ENCODE measurements at places on chromosomes 7 and 10.

DNA sequence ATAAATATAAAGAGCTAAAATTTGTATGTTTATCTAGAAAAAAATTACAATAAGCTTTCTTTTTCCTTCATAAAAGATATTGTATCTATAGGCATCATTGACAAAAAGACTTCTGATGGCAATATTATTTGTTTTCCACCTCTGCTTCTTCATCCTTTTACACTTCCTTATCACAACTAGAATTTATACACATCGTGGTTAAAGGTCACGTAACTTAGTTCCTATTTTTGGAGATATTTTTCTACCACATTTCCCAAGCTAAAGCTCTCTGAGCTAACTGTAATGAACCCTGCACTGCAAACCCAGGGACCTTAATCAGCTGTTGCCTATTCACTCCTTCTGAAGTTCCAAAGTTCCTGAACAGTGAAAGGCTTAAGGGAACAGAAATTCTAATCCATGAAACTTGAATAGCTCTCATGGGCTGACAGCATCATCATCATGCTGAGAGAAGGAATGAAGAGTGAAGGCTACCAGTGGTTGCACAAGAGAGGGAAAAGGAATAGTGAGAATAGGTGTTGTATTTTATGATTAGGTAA lies 106.1 kb upstream of the SLC13A1 start:
- no peak for DNase-seq

DNA sequence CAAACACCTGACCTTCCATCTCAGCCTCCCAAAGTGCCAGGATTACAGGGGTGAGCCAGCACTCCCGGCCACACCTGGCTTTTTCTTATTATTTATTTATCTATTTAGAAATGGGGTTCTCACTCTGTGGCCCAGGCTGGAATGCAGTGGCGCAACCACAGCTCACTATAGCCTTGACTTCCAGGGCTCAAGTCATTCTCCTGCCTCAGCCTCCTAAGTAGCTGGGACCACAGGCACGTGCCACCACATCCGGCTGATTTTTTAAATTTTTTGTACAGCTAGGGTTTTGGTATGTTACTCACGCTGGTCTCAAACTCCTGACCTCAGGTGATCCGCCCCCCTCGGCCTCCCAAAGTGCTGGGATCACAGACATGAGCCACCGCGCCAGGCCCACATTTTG lies 56.9 kb upstream of the MYL10 start:
- no peak for DNase-seq

DNA sequence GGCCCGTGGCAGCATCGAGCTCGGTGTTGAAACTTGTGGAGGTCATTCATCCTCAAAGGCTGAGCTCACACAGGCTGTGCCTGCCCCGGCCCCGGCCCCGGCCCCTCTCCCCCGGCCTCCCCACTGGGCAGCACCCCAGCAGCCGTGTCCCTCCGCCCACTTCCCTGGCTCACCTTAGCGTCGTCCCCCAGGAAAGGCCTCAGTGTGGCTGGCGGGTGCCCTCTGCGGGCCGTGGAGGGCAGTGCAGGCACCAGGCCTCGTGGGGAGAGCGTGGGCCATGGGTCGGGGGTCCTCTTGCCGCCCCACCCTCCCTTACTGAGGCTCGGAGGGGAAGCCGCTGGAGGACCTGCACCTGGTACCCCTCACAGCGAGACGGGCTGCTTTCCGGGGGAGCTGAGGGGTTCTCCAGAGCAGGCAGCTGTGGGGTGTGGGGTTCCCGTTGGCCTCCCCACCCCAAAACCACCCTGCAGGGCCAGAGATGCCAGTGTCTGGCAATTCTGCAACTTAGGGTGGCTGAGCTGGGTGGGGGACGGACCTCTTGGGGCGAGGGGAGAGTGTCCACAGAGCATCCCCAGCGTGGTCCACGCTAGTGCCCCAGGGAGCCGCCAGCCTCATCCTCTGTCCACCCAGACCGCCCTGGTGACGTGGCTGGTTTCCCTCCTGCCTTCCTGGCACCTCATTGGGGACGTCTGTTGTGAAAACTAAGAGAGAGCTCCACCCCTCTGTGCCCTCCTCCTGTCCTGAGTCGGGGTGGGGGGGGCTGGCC lies 44.2 kb upstream of the DPYSL4 start:
- DNase-seq = no peak

DNA sequence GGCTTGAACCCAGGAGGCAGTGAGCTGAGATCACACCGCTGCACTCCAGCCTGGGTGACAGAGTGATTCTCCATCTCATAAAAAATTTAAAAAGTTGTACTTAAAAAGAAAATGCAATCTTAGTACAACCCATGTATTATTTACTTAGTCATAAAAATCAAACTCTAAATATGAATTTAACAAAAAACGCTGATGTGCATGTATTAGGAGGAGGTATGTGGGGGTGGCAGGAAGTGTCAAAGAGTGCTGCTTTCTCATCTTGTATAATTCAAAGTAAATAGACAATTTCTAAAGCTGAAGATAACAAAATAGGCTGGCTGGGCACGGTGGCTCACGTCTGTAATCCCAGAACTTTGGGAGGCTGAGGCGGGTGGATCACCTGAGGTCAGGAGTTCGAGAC lies 81.0 kb upstream of the NRBF2 start:
- no peak for DNase-seq

DNA sequence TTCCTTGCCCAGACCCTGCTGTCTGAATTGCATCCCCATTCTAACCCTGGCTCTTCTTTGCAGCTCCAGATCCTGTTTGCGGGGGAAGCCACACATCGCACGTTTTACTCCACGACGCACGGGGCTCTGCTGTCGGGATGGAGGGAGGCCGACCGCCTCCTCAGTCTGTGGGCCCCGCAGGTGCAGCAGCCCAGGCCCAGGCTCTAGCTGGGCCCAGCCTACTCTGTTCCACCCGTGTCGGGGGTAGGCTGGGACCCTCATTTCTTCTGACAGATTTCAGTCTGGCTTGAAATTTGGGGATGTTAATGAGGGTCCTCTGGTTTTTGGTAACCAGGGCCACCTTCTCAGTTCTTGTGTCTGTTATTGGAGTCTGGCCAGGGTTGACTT lies 2.7 kb upstream of the MTG1 start:
- no peak for DNase-seq

- DNase-seq = no peak
Measured at GRCh38 chr10:14574291-14574690, 200.4 kb downstream of the FAM107B start.

DNA sequence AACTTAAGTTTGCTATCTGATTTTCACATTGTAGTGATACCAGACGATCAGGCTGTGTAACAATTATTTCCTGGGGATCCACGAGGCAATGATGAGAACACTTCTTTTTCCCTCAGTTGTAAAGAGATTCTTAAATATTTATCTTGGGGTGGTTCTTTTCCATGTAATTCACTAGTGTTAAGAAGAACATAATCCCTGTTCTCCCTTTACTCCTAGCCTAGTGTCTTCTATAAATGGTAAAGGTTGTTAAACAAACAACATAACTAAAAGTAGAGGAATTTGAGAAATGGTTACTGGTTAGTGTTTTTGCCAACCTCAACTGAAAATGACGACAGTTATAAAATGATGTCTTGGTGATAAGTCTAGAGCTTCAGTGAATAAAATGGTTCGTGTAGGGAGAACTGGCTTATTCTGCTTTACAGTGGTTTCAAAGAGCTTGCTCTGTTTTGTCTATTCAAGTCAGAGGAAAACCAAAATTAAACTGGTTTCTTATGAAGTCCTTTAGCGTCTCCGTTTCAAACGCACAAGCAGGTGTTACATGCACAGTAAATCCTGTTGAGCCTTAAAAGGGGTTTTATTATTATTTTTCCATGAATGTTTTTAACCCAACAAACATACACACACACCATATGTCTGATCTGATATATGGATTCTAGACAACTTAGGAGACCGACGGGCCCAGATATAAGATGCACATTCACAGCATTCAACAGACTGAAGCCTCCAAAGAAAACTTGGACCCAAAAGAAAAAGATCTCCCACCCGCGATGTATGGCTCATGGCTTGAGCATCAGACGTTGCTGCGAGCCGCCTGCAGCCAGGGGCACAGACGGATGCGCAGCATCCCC lies 1.1 kb downstream of the TBX20 start:
- no peak for DNase-seq

- no peak for DNase-seq
Measured at GRCh38 chr10:111087968-111088505, 11.2 kb downstream of the ADRA2A start.

GRCh38 chr10:72704117-72704516 lies 12.2 kb downstream of the MCU start:
- no peak for DNase-seq

GRCh38 chr10:80429521-80429973 lies 21.2 kb downstream of the PRXL2A start:
- no peak for DNase-seq

GRCh38 chr7:86961686-86962085 lies 97.8 kb downstream of the ELAPOR2 start:
- no peak for DNase-seq

- DNase-seq = no peak
Measured at GRCh38 chr10:102419269-102420180, 940 bp upstream of the PSD start.

- no peak for DNase-seq
Measured at GRCh38 chr10:34808801-34809745, 6.0 kb downstream of the PARD3 start.
